ENCODE measurements at places on chromosomes 7 and 10.

- DNase-seq = no peak
These were observed 104.9 kb downstream of the CDK14 start for GRCh38 chr7:90701021-90701420.

DNA sequence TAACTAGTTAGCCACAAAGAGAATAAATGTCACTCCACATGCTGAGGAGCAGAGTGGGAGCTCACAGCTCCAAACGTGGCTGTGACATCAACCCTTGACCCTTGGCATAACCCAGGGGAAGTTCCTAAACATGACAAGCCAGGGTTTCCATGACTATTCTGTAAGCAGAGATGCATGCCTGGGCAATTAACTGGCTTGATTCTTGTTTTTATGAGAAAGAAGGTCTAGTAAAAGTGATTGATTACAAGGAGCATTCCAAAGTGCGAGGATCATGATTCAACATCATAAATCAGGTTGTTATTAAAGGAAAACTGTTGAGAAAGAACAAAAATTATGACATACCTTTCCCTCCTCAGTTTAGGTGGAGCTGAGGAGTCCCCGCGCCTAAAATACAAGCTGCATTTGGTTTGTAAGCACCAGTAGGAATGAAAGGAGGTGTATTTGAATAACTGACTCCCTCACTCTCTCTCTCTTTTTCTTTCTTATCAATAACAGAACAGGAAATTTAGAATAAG is 108.4 kb downstream of the SFMBT2 start:
- DNase-seq = no peak

- no peak for DNase-seq
These were observed 246.2 kb downstream of the MAD1L1 start for GRCh38 chr7:1986366-1987083.

- no peak for DNase-seq
These were observed 77.6 kb downstream of the VTI1A start for GRCh38 chr10:112524641-112525040.

- no peak for DNase-seq
These were observed 298.2 kb upstream of the GALNT17 start for GRCh38 chr7:70833726-70834125.

- DNase-seq = no peak
These were observed 161.6 kb downstream of the GLI3 start for GRCh38 chr7:42075418-42075817.

DNA sequence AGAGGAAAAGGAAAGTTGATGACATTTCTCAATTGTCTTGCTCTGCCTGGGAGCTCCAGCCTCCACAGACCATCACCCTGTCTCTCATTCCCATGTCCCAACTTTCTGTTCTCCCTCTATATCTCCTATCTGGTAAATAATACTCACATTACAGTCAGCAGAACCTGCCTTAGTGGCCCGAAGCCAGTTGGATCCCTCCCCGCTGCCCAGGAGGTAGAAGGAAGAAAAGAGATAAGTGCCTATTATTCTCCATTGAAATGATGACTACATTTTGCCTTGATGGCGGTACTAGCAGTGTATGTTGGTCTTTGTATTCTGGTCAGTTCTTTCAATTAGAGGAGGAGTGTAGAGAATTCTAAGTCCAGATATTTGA is 91.9 kb downstream of the CSTF2T start:
- DNase-seq = no peak

All from NB4 (cell line).